ENCODE measurements at places on chromosomes 3 and 15.
A peak's percentile ranks its signal among the peaks of the same experiment; 100 is the strongest.

GRCh38 chr3:2652386-2652785 lies 457.8 kb downstream of the IL5RA start:
- no peak for DNase-seq

- no peak for DNase-seq
Measured at GRCh38 chr3:170507063-170507462, 78.8 kb downstream of the SLC7A14 start.

DNA sequence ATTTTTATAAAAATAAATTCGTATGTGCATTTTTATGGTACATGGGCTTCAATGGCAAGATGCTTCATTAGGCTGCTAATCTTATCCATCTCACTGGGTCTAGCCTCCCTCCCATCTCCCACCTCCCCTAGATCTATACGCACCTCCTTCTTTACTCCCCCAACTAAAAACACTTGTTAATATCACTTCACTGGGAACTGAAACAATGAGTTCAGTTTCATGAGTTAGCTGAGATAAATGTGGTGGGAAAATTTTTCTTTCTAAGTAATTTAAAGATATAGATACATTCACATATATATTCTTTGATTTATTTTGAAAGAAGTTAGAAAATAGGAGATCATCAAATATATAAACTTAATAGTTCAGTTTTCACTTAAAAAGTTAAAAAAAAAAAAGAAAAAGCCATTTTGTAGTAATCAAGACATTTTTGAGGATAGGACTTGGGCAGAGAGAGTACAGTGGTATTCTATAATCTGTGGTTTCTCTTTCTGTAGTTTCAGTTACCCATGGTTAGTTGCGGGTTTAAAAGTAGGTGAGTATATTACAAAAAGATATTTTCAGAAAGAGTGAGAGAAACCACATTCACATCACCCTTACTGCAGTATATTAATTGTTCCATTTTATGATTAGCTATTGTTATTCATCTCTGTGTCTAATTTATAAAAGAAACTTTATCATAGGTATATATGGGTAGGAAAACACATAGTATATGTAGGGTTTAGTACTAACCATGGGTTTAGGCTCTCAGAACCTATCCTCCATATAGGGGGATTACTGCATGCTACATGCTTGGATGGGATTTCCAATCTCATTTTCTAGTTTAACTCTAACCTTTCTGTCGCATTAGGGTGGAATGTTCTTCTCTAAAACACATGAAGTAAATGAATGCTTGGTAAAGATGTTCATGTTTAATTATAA lies 316.0 kb upstream of the CBLB start:
- DNase-seq, result no peak

- DNase-seq, result no peak
Measured at GRCh38 chr3:57518276-57518915, 25.7 kb downstream of the DNAH12 start.

DNA sequence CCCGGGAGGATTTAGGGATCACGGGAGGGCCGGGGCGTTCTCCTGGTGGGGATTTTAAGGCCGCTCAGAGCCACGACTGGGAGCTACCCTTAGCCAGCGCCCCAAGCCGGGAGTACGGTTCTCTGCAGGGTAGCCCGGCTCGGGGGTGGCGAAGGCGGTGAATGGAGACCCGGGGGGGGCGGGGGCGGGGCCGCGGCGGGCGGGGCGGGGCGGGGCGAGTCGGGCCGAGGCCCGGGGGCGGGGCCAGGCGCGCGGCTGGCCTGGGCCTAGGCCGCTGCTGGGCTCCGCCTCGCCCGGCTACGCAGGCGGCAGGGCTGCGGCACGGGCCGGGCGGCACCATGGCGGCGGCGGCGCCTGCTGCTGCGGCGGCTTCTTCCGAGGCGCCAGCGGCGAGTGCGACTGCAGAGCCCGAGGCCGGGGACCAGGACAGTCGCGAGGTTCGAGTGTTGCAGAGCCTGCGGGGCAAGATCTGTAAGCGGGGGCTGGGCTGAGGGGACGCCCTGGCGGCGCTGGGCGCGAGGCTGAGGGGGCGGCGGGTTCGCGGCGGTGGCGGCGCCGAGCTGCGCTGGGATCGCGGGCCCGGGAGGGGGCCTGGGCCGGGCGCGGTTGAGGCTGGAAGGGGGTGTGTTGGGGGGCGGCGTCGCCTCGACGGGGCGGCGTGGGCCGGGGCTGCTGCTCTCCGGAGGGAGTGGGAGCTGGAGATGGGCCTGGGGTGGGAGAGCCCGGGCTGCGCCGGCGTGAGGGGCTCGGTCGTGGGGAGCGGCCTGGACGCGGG lies at the start of gene RASA2:
Gene RASA2 (plus strand): TSS at position 282 of the 775 bp plus-strand sequence. CDS start 57 bp downstream, at position 339.
- DNase-seq, result peak; percentile 57

DNA sequence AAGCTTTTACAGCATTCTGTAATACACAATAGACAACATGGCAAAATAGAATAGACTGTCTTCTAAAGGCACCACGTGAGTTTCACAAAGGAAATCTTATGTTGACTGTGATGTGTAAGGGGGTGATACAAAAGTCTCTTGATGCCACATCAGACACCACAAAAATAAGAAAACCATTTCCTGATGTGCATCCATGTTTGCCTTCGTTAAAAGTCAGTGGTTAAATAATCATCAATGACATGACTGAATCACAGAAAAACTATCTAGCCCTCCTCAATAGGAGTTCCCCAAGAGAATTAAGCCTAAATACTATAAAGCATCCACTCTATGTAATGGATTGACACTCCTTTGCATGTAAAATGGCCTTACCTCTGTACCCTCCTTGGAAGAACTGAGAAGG lies 198.6 kb upstream of the SLC2A2 start:
- no peak for DNase-seq

DNA sequence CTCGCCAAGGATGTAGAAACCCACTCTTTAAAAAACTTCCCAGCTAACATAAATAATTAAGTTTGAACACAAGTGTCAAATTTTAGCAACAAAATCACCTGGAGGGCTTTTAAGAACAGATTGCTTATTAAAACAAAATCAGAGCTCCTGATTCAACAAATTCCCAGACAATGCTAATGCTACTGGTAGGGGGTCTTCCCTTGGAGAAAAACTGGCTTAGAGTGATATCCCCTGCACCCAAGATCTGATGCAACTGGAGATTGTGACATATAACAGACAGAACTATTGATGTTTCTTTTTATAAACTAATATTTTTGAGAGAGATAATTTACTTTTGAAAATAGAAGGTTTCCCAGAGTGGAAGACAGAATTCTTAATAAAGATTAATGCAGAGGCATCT lies 19.9 kb downstream of the IGSF10 start:
- DNase-seq, result no peak

DNA sequence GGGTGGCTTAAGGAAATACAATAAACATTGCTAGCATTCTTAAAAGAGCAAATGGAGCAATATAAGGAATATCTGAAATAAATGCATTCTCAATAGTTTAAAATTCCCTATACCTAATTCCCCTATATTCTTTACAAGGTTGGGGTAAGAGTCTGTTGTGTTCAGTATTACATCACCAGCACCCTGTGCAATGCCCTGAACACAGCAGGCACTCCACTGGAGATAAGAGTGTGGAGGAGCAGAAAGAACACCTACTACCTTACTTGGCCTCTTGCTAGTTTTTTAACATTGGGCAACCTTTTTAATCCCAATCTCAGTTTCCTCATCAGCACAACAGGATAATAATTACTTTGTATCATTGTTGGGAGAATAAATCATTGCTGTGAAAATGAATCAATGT lies 140.2 kb upstream of the PLXND1 start:
- no peak for DNase-seq
